ENCODE measurements at places on chromosomes 2 and 18. TPM values are rescaled to one million over a fixed set of nuclear protein-coding genes. Genes with fewer than 3 reads are reported as not detected.
A peak's percentile ranks its signal among the peaks of the same experiment; 100 is the strongest.

- ATAC-seq = no peak
Observed at GRCh38 chr2:238847841-238848690, at the start of gene TWIST2. Gene TWIST2 (plus strand): TSS chr2:238848085. CDS start chr2:238848216, 131 bp downstream.

- ATAC-seq = no peak
Observed at GRCh38 chr2:28414583-28414982, 21.9 kb downstream of the FOSL2 start.

DNA sequence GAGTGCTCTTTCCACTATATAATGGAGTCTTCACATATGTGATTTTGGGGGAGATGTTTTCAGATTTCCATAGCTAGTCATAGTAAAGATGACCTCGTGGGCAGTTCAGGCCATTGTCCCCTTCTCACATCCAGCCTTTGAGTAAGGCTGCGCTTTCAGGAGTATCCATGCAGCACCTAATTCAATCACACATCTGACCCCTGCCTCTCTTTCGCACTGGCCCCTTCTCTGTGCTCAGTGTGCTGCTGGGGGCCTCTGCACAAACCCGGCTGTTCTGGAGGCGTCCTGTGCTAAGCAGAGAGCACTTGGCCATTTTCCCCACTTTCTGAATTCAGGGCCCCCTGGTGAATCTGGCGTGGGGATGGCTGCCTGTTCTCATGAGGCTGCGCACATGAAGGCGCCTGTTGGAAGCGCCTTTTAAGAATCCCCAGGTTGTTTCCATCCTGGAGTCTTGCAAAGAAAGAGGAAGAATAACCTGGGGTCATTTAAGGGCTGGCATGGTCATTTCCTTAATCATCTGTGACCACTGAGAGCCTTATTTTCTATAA lies 96.0 kb upstream of the ALPP start:
- ATAC-seq = no peak

DNA sequence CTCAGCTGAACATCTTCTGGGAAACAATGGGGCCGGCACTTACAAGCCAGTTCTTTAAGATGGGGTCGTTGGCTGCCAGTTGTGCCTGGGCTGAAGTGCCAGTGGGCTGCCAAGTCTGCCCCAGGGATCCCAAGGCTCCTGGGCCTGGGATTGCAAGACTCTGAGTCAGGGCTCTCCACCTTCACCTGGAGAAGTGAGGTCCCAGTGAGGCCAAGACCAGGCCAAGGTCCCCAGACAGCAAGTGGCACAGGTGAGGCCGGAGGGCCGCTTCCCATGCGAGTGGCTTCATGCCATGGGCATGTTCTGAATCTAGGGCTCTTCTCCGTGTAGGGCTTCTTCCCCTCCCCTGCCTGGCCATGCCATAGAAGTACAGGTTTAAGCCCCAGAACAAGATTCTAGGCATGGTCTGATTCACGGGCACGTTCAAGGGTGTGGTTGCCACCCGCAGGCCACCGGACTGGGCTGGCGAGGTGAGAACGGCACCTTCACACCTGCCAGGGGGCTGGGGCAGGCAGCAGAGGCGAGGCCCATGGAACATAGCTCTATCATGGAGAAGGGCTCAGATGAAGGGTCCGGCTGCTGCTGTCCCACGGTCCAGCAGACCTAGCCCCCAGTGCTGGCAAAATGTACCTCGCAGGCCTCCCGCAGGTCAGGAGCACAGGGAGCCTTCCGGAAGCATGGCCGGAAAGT lies 36.4 kb downstream of the TWIST2 start:
- no peak for ATAC-seq

DNA sequence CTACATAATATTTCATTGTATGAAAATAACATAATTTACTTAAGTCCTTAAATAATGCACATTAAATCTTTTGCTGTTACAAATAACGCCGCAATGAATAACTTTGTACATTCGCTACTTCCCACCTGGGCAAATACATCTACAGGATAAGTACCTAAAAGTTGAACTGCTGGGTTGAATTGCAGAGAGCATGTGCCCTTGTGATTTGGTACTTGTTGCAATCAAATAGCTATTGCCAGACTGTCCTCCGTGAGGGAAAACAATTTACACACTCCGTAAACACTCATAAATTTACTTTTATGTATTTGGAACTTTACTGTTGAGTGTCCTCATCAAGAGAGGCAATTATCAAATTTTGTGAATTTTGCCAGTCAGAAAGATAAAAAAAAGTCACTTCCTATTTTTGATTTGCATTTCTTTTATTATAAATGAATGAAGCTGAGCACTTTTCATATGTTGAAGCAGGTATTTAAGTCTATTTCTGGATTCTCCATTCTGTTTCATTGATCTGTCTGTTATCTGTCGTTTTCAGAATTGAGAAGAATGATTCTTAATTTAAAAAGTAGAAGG lies 140.8 kb upstream of the SERTAD2 start:
- ATAC-seq = no peak

GRCh38 chr2:16194530-16194929 lies 254.2 kb downstream of the MYCN start:
- ATAC-seq = no peak

DNA sequence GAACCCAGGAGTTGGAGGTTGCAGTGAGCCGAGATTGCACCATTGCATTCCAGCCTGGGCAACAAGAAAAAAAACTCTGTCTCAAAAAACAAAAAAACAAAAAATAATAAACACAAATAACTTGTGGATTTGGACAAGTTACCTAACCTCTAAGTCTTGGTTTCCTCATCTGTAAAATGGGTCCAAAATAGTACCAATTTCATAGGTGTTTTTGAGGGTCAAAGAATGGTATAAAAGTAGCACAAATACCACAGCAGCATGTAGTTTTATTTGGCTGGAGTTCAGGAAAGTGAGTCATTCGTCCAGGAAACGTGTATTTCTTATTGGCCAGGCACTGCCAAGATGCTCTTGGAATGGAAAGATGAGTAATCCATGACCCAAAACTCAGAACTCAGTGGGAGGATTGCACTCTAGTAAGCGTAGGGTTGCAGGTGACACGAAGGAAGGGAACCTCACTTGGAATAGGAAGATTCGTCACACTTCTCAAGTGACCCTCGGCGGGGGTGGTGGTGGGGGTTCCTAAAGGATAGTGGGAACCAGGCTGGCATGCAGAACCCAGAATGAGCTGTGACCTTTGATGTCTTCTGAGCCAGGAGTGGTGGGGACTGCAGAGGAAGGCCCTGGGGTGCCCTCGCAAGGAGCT lies 24.4 kb downstream of the GRHL1 start:
- ATAC-seq = peak; percentile 93

GRCh38 chr2:27495840-27496356 lies 741 bp upstream of the GCKR start:
- no peak for ATAC-seq

GRCh38 chr18:64436111-64436510 lies 287.2 kb upstream of the LINC00305 start:
- ATAC-seq = no peak

DNA sequence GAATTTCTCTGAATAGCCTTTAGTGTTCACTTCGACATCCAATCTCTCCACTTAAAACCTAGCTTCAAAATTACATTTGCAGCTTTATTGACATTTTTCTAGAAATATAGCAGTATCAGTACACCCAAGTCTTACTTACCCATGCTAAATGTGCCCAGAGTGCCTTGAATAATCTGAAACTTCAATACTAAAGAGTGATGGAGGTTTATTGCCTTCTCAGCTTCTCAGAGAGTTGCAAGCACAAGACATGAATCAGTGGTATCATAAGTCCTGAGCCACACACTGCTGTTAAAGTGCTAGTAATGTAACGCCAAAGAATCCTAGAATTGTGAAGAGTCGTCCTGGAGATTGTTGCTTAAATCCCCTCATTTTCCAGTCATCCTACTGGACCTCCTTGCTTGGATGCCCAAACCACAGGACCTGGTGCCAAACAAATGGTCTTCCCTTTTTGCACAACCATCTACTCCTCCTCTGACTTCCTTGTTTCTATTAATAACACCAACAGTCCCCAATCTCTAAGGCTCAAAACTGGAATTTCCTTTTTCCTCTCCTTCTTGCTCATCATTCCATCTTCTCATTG lies 83.2 kb upstream of the SPATS2L start:
- ATAC-seq = no peak

GRCh38 chr2:109185338-109185737 lies 56.3 kb downstream of the SH3RF3 start:
- no peak for ATAC-seq

- no peak for ATAC-seq
Observed at GRCh38 chr2:122098306-122098705, 342.9 kb downstream of the TSN start.

DNA sequence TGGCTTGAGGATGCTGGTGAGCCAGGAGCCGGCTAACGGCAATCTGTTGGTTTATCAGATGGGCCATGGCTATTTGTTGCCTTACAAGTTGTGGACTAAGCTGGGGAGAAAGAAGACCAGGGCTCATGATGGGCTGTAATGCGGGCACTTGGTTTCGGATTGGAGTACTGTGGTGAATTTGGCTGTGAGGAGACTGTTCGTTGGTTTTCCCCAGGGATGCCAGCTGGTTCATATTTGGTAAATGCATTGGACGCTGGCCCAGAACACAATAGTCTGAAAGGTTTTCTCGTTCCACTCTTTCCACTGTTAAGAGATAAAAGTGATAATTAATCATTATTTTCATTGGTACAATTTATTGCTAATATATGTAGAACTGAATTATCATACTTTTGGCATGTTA lies 108.9 kb downstream of the SATB2 start:
- ATAC-seq = no peak

DNA sequence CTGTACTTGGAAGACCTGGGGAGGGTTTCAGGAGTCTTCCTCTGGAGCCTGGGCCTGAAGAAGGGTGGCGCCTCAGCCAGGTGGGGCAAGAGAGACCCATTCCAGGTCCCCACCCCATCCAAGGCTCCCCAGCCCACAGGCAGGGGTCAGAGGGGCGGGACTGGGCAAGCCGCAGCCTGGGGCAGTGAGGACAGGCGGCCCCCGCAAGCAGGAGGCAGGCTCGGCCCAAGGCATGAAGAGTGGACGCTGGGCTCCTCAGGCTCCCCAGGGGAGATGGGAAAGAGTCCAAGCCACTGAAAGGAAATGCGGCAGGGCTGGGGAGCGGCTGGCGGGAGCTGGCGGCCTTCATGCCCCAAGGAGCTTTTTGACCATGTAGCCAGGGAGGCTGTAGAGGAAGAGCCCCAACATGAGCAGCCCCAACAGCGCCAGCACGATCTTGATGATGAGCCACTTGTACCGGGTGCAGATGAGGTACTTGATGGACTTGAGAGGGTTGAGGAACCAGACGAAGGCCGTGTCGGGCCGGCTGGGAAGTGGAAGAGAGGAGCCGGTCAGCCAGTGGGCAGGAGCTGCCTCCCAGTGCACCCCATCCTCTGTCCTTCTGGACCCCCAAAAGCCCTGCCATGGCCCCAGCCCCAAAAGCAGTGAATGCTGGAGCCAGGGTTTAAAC lies 20.1 kb downstream of the OTOF start:
- no peak for ATAC-seq

DNA sequence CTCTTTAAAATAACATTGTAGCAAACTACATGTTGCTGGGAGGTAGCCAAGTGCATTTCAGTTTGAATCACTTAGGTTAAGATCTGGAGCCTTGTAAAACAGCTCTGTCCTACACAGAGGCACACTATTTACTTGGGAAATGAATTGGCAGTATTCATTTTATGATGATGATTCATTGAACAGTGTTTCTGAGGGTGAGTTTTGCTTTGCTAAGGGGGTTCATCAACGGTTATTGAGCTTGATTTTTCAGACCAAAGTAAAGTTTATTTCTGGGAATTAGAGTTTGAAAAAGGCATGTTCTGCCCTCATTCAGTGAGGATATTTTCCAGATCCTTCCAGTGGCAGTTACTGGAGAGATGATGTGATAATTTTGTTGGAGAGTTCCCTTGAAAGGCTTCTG lies 55.6 kb downstream of the CCDC85A start:
- ATAC-seq = no peak

DNA sequence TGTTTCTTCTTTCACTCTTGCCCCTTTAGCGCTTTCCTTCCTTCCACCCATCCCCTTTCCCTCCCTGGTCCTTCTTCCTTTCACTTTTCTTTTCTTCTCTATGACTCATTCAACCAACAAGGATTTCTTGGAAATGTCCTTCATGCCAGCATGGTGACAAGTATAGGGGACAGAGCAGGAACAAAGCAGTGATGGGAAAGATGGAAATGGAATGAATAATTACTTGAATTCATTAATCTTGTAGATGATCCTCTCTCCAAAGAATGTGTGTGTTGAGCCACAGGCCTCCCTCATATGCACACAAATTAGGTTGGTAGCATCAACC lies 1.5 kb downstream of the VAMP5 start:
- no peak for ATAC-seq

DNA sequence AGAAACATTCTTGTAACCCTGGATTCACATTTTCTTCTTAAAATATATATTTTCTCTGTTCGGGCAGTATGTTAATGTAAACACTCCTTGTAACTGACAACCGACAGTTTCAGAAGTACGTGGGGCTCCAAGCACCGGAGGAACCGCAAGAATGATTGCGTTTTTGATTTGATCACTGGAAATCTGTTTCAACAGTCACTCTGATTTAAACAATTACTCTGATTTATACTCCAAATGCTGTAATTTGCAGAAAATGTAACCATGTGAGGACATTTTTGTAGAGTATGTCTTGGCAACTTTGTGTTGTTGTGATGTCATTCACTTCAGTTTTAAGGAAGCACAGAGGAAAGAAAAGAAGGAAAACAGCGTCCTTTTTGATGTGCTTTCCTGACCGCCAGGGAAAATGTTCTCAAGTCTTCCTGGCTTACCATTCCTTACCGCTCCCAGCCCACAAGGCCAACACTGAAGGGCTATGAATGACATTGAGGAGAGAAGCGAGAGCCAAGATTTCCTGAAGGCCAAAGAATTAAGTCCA lies 77.7 kb downstream of the APOB start:
- no peak for ATAC-seq

DNA sequence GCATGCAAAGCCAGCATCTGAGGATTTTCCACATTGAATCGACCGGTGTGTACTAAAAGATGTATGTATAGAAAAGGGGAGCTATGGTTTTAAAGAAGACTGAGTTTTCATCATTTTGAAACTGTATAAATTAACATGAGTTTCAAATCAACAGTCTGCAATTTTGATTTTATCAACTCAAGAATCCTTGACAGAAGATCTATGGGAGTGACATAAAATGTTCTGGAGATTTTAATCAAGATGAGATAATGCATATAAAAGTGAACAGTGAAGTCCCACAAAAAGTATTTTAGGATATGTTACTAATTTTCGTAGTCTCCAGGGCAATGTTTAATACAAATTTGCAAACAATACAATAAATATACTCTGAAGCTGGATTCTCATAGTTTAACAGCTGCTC lies 24.0 kb upstream of the CERS6 start:
- peak; percentile 34 for ATAC-seq

DNA sequence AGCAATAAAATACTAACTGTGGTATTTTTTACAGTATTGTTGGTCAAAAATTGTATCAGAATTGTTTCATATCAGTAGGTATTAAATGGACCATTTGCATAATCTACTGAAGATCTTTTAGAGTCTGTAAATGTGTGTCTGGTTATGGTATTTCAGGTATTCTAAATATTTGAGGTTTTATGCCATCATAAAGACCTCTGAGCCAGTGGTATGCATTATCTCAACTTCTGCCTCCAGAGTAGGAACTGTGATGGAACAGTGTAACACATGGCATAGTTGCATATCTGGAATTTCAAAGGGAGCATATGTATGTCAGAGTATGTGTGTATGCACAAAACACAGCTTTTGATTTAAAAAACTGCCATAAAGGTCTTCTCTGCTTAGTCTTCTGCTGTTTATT lies 15.4 kb downstream of the GREB1L start:
- ATAC-seq = no peak

FOSL2 gene
- total RNA-seq = 214 TPM

GPBAR1 gene
- 1.4 TPM for total RNA-seq

MC5R gene
- not detected for total RNA-seq

RGPD8 gene
- total RNA-seq = 6.1 TPM

GALNT13 gene
- total RNA-seq = not detected

GPN1 gene
- 38.5 TPM for total RNA-seq

FAM237A gene
- total RNA-seq = not detected

AFF3 gene
- 0.32 TPM for total RNA-seq

All from activated T-helper 17 cell treated with anti-CD3 and anti-CD28 coated beads, Interleukin-2, amount 50 U/mL, for 72 hours (primary cell).